IPS DF 6.9 (cell line): ENCODE measurements at places on chromosomes 3 and 15.

GRCh38 chr3:100023150-100023549 is 91.2 kb downstream of the FILIP1L start:
- DNase-seq, result no peak

DNA sequence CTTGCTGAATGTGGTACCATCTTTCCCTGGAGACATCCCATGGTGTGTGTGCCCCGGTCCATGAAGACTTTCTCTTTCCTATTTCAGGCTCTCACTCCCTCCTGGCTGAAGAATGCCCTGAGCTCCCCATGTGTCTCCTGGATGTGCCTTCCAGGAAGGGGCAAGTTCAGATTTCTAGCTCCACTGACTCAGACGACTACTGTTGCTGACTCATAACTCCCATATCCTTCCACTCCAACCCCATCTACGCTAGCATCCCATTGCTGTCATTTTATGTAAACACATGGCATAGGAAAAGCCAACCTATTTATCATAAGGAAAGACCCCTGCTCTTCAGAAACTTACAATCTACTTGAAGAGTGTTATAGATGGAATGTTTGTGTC is 95.0 kb downstream of the ADCY5 start:
- DNase-seq, result no peak

DNA sequence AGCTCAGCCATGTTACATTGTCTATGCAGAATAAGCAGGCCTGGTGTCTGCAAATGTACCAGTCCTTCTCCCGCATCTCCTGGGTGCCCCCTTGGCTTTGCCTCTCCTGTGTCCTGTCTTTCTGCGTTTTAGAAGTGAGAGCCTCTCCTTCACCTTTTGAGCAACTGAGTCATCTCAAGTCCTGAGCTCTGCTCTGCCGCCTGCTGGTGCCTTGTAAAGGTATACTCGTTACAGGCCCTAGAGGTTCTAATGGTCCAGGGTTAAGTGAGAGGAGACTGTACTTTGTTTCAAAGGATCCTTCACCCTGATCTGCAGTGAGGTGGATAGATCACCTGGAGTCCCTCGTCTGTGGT is 12.6 kb downstream of the GHRL start:
- DNase-seq, result no peak

DNA sequence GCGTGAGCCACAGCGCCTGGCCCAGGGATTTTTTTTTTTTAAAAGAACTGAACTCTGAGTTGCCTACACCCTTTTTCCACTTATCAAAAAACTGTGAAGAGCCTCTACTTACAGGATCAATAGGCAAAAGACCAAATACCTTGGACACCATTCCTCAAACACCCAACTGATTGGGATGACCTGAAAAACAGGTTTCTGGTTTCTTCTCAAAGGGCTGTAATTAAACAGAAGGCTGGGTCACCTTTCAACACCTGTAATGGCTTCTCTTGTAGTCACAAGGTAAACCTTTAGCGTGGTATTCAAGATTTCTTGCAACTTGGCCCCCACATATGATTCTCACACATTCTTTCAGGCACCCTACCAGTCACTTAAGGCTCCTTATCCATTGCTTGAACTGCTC is 38.4 kb upstream of the PLXND1 start:
- DNase-seq, result no peak

GRCh38 chr15:69131362-69132220 is 28.8 kb upstream of the GLCE start:
- DNase-seq, result no peak
